ENCODE measurements at places on chromosomes 11 and 22.

DNA sequence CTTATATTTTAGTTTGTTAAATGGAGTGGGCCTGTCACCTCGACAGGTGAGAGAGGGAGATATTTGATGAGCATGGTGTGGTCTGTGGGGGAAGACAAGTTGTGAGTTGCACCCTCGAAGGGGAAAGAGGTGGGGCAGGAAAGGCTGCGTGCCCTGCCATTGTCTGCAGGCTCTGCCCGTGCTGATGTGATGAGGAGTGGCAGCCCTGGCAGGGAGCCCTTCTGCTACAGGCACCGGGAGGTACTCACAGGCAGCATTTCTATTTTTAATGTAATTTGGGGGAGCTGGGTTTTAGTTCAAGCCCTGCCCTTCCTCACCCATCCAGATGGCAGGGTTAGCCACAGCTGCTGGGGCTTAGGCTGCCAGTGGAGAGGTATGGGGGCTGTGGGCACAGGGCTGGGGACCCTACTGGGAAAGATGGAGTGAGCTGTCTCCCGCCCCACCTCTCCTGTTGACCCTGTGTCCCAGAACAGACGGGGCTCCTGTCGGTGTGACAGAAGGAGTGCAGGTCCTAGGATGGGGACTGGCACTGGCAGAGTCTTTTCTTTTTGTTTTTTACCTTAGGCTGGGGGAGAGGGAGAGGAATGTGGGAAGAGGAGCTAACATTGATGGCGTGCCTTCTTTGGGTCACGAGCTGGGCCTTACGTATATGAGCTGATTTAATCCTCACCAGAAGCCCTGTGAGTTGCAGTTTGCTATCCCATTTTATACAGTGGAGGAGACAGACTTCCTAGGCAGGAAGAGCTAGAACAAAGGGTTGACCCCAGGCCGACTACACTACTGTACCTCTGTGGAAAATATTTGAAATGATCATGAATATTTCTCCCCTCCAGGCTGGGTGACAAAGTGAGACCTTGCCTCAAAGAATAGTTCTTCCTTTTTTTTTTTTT lies 51.6 kb downstream of the CEP164 start:
- no peak for DNase-seq

DNA sequence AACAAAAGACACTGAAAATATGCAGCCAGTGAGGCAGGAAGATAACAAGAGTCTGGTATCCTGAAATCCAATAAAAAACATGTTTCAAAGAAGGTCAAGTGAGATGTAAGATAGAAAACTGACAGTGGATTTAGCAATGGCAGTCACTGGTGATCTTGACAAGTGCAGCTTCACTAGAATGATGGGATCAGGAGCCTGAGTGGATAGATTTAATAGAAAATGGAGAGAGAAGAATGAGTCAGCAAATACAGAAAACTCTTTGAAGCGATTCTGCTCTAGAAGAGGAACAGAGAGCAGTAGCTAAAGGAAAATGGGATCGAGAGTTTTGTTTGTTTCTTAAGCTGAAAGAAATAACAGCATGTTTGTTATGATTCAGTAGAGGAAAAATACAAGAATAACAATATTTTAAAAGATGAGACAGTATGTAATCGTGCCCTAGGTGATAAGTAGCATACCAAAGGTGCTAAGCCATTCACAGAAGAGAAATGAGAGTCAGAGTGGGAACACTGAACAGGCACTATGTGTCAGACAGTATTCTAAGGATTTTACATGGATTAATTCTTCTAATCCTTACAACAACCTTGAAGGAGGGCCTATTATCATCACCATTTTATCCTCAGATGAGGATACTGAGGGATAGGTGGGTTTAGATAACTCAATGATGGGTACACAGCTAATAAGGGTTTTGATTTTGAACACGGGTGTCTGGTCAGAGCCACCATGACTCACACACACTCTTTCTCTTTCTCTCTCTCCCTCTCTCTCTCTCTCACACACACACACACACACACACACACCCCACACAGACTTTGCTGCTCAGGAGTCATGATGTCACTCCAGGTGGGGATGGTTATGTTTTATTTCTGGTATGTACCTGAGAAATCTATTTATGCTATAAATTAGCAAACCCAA lies 36.3 kb downstream of the MRE11 start:
- no peak for DNase-seq

DNA sequence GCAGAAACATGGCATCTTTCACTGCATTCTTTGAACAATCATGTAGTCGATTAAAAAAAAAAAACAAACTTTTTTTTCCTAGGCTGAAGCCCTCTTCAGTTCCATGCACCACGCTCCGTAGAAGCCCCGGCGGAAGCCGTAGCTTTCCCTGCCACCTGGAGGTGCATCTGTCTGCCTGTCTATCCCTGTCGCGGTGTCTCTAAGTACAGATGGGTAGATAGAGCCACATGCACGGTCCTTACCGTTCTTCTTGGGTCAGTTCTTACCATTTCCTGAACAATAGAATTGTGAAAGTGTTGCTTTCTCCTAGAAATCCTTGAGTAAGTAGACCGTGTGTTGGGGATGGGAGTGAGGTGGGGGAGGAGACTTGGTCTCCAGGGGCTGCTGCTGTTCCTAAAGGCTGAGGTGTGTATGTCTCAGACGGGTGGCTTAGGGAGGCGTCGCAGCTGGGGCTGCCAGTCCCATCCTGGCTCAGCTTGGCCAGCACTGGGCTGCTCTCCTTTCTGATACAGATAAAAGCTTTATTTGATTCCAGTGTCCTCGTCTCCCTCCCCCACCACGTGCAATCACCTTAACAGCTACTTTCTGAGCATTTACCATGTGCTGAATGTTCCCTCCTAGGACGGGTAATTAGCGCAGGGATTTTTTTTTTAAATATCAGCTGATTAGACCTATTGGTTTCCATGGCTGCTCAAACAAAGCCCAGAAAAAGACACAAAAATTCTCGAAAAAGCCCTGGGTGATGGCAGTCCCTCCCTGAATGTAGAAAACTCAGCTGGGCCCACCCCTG lies 46.8 kb downstream of the MACROD1 start:
- DNase-seq, result no peak

DNA sequence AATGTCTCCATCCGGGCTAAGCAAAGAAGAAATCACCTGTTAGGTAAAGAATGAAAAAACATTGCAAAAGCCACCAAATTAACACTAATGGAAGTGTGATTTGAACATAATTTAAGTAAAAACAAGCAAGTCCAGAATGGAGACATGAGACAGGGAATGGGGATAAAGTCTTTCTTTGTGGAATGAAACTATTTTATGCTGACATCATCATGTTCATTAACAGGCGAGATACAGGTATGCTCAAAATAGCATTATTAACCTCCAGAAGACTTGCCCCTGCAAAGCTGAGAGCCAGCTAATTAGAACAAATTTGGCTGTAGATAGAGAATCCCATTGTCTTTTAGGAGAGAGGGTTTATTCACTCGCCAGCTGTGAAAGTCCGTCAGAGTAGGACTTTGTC lies 4.9 kb upstream of the LARGE1 start:
- DNase-seq, result no peak

DNA sequence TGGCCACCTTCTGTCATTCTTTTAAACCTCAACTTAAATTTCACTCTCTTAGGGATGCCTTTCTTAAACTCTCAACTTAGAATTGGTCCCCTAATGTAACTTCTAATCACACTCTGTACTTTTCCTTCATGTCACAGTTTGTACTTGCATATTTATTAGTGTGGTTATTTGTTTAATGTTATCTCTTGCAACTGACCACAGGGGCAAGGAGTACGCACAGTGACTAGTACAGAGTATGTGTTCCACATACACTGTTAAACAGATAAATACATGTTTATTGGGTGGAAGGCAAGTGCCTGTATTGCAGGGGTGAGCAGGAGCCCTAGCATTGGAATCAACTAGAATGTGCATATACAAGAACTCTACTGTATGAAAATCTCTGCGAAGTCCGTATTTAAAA lies 554.0 kb downstream of the INSC start:
- DNase-seq, result no peak

GRCh38 chr11:62148271-62148980 lies 24.6 kb downstream of the INCENP start:
- peak; percentile 3 for DNase-seq
